ENCODE measurements at places on chromosomes 6 and 20. TPM values are rescaled to one million over a fixed set of nuclear protein-coding genes. Genes with fewer than 3 reads are reported as not detected.
A peak's percentile ranks its signal among the peaks of the same experiment; 100 is the strongest.

The TNF gene
- not detected for total RNA-seq

The LPA gene
- total RNA-seq, result not detected

The SCUBE3 gene
- total RNA-seq, result under 0.01 TPM

- no peak overlapping the region for H3K4me3 ChIP-seq
- H3K27me3 ChIP-seq, result no peaks in the 10 kb centered on the region
- H3K36me3 ChIP-seq, result no peaks in the 10 kb centered on the region
- no peak overlapping the region for H3K27ac ChIP-seq
Observed at GRCh38 chr6:52976149-52976548, 18.9 kb downstream of the GSTA4 start.

DNA sequence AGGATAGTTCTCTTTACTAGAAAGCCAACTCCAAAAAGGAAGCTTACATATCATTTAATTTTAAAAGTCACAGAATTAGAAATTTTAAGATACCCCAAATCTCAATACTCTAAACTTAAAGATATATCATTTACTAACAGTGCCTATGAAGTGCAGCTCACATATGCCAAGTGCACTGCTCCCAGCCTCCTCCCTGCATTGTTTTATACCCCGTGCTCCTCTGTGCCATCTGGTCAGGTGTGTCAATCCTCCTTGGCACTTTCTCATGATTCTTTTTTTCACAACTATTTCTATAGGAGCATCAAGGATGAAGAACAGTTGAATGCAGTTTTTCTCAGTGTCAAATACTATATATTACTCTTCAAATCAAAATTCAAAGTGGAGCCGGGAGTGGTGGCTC lies 8.8 kb downstream of the MAP7 start:
- H3K27me3 ChIP-seq, result no peaks in the 10 kb centered on the region
- no peaks in the 10 kb centered on the region for H3K4me1 ChIP-seq
- no peak overlapping the region for H3K27ac ChIP-seq

The ALDH8A1 gene
- total RNA-seq, result 0.50 TPM

DNA sequence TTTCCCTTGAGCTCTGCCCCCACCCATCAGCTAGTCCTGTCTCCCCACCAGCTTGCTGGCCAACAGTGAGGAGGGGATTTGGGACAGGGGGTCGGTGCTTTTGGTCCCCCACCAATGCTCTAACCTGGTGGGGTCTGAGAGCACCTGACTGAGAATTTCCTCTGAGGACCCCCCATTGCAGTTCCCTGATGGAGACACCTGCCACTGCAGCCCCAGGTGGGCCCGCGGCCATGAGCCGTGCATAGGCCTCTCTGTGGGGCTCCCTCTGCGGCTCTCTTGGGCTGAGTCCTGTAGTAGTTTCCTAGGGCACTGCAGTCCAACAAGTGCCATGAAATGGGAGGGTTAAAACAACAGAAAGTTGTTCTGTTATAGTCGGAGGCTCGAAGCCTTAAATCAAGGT lies 172.2 kb upstream of the SNX9 start:
- H3K4me3 ChIP-seq, result no peak overlapping the region
- DNase-seq, result no peak
- H3K4me1 ChIP-seq, result no peaks in the 10 kb centered on the region
- H3K27me3 ChIP-seq, result no peaks in the 10 kb centered on the region

- peaks cover 6% of the 10 kb centered on the region for H3K4me1 ChIP-seq
- H3K27ac ChIP-seq, result peak overlapping the region; percentile 28
- DNase-seq, result no peak
- no peak overlapping the region for H3K4me3 ChIP-seq
Observed at GRCh38 chr6:43180985-43181384, 1.0 kb upstream of the CUL9 start.

GRCh38 chr20:17809362-17810061 lies 109.7 kb downstream of the BANF2 start:
- no peaks in the 10 kb centered on the region for H3K27me3 ChIP-seq
- DNase-seq, result no peak
- no peaks in the 10 kb centered on the region for H3K36me3 ChIP-seq

- DNase-seq, result peak; percentile 100
- H3K36me3 ChIP-seq, result no peaks in the 10 kb centered on the region
- peak overlapping the region; percentile 94 for H3K27ac ChIP-seq
- H3K4me3 ChIP-seq, result no peak overlapping the region
- H3K27me3 ChIP-seq, result no peaks in the 10 kb centered on the region
Observed at GRCh38 chr20:35305682-35306556, 13.7 kb upstream of the FAM83C start.

- no peak for DNase-seq
- no peaks in the 10 kb centered on the region for H3K36me3 ChIP-seq
- no peak overlapping the region for H3K27ac ChIP-seq
- H3K4me3 ChIP-seq, result no peak overlapping the region
Observed at GRCh38 chr6:131206463-131207251, 71.4 kb downstream of the AKAP7 start.

DNA sequence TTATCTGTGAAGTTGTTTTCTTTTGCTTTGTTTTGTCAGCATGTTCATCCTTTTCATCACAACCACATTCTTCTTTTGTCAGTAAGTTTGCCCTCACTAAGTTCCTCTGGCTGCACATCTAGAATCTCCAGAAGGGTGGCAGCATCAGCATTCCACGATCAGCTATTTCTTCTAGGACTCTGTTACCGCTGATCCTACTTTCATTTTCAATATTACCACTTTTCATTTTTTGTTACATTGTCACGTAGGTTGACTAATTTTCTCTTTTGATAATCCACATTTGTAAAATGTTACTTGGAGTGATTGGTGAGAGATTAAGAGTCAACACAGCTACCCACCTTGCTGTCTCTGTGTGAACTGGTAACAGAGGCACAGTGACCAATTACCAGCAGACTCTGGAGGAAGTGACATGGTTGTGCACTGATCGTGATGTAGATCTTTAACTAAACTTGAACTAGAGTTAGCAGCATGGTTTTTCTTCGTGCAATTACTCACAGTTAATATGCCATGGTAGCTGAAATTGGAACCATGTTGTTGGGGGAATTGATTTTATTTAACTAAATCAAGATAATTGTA lies 307.9 kb upstream of the SLC35B3 start:
- no peaks in the 10 kb centered on the region for H3K36me3 ChIP-seq
- H3K27me3 ChIP-seq, result no peaks in the 10 kb centered on the region
- no peaks in the 10 kb centered on the region for H3K4me1 ChIP-seq
- DNase-seq, result no peak
- H3K27ac ChIP-seq, result no peak overlapping the region

All from fibroblast of lung (primary cell).